ENCODE measurements at places on chromosomes 2 and 18.

DNA sequence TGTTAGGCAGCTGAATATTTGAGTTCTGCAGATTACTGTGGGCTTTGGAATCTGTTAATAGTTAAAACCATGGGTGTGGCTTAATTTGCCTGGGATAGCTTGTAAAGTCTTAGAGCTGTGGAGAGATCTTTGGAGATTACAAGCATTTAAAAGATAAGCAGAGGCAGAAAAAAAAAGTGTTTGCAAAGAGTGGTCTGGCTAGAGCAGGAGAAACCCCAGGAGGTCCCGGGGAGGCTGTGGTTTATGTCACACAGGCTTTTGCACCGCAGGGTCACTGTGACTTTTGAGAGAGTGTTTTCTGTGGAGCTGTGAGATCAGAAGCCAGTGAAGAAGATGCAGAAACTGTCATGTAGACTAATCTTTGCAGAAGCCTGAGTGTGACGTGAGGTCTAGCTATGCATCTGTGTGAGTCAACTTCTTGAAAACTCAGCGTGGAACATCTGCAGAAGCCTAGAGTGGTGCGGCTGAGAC, 49.0 kb downstream of the SETBP1 start:
- no peak for DNase-seq

GRCh38 chr2:99421469-99421868, 68.3 kb downstream of the REV1 start:
- DNase-seq, result no peak

GRCh38 chr2:120262761-120263428, 10.2 kb downstream of the RALB start:
- DNase-seq, result no peak

GRCh38 chr2:58939388-58939787, 698.3 kb upstream of the FANCL start:
- no peak for DNase-seq

- DNase-seq, result no peak
Measured at GRCh38 chr18:61340148-61340547, 6.9 kb downstream of the CDH20 start.

- no peak for DNase-seq
Measured at GRCh38 chr2:23947350-23947749, 7.1 kb downstream of the UBXN2A start.

DNA sequence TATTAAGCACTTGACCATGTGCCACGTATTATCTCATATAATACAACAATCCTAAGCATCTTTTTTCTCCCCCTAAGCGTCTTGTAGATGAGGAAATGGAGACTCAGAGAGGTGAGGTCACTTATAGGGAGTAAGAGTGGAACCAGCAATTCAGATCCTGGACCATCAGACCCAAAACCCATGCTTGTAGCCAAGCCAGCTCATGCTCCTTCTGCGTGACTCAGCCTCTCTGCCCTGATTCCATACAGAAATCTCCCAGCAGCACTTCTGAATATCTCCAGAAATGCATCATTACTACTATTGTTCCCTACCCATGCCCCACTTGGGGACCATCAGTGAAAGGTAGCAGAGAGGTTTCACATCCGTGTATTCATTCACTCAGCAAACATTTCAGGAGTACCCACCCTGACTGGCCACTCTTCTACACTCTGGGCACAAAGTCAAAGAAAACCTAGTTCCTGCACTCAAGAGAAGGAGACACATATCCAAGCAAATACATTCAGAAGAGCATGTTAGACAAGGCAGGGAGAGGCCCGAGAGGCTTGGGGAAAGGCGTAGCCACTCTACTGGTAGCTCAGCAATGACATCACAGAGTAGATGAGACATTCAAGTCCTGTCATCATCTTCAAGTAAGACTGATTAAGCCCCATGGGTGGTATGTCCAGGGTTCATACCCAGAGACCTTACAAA, 141.9 kb downstream of the MTCL1 start:
- DNase-seq, result no peak

GRCh38 chr2:239790313-239790712, 234.8 kb downstream of the NDUFA10 start:
- no peak for DNase-seq

DNA sequence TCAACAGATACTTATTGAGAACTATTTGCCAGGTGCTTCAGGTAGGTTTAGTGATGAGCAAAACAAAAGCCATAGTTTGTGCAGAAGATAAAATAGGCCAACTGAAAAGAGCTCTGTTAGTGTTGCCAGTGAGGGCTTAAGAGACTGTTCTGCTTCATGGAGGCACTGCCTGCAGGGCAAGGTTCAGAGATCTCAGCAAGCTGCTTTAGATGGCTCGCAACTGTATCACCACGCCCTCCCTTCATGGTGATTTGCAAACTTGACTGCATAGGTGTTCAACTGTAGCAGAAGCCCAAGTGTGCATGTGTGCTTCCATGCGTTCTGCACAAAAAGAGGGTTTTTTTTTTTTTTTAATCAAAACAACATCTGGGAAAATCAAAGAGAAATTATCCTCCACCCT, 84.5 kb downstream of the RAPH1 start:
- no peak for DNase-seq

DNA sequence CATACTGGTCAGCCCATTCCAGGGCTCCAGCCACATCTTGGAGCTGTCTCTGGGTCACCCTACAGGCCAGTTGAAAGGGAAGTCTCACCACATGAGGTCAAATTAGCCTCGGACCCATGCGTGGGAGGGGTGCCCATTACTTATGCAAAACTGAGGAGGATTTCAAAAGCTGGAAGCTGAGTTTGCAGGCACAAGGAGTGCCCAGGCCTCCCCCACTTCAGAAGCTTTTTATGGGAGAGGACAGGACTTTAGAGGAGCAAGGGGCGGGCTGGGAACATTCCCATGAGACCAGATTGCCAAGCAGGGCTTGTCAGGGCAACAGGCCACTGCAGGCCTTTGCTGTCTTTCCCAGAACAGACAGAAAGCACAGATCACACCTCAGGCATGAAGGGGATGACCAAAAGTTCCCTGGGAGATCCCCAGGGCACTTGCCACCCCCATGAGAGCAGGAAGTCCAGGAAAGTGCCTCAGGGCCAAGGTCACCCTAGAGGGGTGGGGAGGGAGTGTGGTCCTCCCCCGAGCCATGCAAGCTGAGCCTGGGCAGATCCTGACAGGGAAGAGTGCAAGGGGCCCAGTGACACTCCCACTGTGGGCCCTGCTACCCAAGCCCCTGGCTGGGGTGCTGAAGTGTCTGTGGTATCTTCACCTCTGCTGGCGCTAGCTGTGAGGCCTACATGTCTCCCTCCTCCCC, 267.7 kb downstream of the BCL11A start:
- DNase-seq, result no peak

DNA sequence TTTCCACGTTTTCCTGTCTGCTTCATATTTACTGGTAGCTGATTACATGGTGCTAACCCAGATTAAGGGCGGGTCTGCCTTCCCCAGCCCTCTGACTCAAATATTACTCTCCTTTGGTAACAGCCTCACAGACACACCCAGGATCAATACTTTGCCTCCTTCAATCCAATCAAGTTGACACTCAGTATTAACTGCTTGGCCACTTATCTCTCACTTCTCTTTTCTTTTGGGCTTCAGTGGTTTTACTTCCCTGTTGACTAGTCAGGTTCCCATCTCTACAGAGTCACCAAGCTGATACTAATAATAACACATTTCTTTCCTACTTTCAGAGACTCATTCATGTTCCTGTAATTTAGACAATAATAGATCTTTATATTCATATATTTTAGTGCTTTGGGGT, 302.2 kb upstream of the MAP2 start:
- no peak for DNase-seq

Data from activated effector memory CD4-positive, alpha-beta T cell treated with Interleukin-2 at 50 U/mL for 16 hours (primary cell).